Activated T-helper 1 cell treated with Interleukin-2 at 50 U/mL for 16 hours (primary cell): ENCODE measurements at places on chromosomes 12 and 14.

DNA sequence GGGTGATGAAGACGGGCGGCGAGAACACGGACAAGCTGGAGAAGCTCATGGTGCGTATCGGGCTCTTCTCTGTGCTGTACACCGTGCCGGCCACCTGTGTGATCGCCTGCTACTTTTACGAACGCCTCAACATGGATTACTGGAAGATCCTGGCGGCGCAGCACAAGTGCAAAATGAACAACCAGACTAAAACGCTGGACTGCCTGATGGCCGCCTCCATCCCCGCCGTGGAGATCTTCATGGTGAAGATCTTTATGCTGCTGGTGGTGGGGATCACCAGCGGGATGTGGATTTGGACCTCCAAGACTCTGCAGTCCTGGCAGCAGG, 1.9 kb downstream of the FZD10 start:
- no peak for DNase-seq

DNA sequence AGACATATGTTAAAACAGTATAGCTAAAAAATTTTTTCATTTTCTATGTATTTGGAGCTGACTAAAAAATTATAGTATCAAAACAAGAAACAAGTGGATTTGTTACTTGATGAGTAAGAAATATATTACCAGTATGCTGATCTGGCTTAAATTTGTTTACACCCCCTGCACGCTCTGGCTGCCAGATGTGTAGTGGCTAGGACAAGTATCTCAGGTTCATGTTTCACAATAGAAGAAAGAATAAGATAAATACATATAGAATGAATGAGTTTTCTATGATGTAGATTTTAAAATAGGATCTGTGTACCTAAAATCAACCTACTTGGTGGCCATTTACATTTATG, 13.1 kb downstream of the NAA30 start:
- no peak for DNase-seq

GRCh38 chr12:1184402-1184801, 193.4 kb downstream of the ERC1 start:
- no peak for DNase-seq

- DNase-seq: no peak
Observed at GRCh38 chr14:94850309-94851211, 80.6 kb upstream of the GSC start.

GRCh38 chr12:95102916-95103671, 29.7 kb upstream of the NR2C1 start:
- DNase-seq: no peak

DNA sequence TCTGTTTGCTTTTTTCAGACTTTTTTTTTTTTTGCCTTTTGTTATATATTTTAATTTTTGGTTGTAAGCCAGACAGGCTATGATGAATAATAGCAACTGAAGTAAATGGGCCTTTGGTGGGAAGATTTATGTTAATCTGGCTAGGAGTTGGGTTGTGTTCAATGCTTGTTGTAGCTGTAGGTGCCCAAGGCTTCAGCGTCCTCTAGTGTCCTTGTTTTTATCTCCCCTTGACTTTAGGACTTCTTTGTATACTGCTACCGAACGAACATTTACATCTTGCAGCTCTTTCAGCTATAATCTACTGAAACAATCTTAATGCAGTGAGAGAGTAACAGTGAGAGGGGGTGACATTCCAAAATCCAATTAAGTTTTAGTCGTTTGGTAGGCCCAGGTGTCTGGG, 848.4 kb upstream of the FBXO33 start:
- DNase-seq: no peak

DNA sequence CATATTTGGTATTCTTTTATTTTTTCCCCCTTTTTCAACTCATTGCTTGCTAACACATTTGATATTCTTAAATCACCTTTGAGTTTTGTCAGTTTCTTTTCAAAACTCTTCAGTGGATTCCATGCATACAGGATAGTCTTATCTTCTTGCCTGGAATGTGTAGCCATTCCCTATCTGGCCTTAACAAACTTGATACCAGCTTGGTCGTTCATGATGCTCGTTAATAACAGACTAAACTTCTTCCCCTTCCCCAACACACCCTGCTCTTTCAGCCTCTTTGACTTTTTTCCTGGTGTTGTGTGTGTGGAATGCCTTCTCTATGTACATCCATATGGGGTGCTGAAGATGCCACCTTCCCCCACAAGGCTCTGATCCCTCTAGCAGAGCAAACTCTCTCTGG, 17.7 kb upstream of the CALM1 start:
- no peak for DNase-seq

GRCh38 chr12:68813242-68813593, 5.2 kb downstream of the MDM2 start:
- DNase-seq: no peak

- DNase-seq: no peak
Observed at GRCh38 chr14:70254476-70254961, 65.8 kb upstream of the SLC8A3 start.

DNA sequence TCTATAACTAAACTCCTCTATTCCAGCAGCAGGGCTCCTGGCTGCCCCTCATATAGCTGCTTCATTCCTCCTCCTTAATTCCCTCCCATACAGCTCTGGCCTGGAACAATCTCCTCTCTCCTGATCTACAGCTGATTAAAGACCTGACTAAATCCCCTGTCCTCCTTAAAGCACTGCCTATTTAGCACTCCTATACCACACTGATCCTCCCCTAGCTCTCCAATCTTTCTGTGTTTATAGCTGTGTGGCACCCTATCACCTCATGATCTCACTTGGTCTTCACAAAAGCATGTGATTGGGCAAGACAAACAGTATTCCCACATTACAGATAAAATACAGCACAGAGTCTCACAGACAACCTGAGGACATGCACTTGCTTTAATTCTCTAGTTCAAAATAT, 17.4 kb downstream of the FMNL3 start:
- no peak for DNase-seq

GRCh38 chr14:50533806-50534205, 1.4 kb upstream of the MAP4K5 start:
- DNase-seq: no peak

DNA sequence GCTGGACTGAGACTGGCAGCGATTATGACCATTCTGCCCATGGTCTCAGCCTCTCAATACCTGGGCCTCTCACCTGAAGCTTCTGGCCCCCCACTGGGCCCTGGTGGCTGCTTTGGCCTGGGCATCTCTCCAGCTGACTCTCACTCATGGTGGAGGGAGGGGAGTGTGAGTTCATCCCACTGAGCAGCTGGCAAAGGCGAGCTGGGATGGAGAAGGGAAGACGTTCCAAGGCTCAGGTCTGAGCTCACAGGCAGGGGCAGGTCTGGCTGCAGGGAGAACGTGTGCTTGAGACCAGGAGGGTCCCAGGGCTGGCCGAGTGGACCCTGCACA, 103.5 kb downstream of the TMEM121 start:
- DNase-seq: no peak

- no peak for DNase-seq
Observed at GRCh38 chr14:67482231-67483164, 6.0 kb downstream of the TMEM229B start.

GRCh38 chr14:105160776-105161175, 7.8 kb downstream of the JAG2 start:
- DNase-seq: no peak

DNA sequence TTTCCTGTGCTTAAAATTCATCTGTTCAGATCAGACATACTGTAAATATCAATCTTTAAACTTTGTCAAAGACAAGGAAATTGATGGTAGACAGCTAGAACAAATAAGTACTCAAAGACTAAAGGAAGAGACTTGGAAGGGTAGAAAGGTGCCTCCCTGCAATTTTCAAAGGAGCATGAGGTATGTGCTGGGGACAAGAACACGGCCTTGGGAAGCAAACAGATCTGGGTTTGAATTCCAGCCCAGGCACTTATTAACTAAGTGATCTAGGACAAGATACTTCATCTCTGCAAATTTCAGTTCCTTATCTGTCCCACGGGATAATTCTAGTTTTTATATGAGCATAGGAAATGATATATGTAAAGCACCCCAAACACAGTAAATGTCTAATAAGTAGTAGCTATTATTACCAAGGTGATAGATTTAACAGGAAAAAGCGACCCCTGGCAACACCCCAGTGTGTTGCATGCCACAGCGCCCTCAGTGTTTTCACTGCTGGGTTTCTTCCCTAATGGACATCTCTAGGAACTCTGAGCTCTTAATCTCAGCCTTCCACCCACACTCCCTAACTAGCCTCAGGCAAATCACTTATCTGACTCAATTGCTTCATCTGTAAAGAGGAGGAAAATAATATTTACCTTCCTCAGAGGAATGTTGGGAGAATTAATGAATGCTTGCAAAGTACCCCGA, 44.7 kb upstream of the BMP4 start:
- no peak for DNase-seq

DNA sequence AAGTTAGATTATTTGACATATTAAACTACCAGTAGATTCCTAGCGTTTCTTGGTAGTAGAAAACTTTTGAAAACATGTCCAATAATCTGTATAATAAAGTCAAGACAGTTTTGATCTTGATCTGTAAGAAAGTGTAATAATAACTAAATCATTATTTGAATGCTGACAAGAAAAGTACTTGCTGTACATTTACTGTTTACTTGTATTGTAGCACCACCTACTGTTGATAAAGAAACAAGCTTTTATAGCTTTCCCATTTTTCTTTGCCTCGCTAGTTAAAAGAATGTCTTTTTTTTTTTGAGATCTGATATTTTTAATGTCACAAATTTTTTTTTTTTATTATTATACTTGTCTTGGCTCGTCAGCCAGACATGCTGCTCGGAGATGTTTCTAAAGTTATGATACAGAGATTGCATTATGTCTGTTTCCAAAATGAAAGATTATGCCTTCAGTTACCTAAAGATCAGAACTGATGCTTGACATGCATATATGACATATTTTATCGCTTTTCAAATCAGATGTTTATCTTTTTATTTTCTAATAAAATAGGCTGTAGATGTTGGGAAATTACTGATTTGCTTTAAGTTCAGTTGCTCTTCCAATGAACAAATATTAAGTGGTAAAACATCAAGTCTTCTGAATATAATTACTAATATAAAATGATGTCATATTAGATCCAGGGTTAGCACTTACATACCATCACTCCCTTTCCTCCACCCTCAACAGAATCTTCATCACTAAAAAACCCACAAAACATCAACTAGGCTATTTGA, 140.5 kb downstream of the AKAP6 start:
- DNase-seq: no peak

DNA sequence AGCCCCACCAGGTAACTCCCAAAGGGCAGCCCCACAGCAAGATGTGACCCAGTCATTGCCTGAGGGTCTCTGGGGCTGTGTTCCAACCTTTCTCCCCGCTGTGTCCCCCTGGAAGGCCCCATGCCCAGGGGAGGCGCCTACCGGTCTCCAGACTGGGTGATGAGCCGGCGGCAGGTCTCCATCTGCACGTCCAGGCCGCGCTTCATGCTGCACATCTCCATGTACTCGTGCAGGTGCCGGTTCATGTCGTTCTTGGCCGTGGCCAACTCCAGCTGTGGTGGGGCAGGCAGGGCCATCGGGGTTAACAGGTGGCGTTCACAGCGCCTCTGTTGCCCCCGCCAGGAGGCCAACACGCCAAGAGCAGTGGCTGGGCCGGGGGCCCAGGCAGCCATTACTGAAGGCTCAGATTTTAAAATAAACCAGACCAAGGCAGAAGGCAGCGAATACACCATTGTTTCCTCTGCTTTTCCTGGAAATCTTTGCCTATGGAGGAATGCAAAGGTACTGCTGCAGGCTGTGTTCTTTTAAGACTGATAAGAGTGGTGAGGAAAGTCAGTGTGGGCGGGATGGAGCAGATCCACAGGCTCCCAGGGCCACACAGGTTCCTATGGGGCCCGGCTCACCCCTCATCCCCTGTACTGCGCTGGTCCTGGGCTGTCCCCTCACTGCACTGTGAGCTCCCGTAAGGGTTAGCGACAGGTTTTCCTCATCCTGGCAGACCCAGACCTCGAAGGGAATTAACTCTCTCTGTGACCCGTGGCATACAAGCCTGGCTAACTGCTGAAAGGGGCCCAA, 7.3 kb downstream of the GAPDH start:
- no peak for DNase-seq

GRCh38 chr14:90624227-90624626, 192.0 kb downstream of the TTC7B start:
- no peak for DNase-seq

DNA sequence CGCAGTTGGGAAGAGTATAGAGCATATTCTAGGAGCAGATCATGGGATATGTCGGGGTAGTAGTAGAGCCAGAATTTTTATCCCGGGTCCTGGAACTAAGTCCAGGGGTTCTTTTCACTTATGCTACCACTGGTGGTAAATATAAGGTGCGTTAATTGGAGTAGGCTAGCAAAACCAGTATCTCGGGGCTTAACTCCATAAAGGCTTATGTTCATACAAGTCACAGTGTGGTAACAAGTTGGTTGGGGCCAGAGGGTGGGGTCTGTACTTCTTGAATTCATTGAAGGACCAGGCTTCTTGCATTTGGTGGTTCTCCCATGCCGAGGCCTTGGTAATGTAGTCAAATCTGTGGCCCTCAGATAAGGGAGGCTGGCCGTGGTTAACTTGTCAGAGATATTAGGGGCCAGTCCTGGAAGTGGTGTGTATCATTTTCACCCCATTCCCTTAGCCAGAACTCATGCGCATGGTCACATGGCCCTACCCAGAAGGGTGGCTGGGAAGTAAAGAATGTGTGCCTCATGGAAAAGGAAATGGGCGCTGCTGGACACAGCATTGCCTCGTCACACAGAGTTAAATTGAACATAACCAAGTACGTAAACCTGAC, 1.5 kb upstream of the ZNF641 start:
- no peak for DNase-seq

DNA sequence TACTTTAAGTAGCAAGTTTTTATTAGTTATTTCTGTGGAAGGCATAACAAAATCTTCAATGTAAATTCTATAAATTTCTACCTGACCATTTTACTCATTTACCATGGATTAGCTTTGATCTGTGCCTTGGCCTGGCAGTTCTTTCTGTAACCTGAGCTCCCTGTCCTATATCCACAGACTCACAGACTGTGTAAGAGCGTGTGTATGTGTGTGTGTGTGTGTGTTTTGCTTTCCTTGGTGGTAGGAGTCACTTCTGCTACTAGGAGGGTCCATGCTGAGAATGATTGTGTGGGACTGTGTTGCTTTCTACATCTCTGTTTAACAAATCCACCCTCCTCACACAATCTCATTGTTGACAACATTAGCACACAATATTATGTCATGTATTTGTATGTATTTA, 221.2 kb upstream of the PELI2 start:
- no peak for DNase-seq

DNA sequence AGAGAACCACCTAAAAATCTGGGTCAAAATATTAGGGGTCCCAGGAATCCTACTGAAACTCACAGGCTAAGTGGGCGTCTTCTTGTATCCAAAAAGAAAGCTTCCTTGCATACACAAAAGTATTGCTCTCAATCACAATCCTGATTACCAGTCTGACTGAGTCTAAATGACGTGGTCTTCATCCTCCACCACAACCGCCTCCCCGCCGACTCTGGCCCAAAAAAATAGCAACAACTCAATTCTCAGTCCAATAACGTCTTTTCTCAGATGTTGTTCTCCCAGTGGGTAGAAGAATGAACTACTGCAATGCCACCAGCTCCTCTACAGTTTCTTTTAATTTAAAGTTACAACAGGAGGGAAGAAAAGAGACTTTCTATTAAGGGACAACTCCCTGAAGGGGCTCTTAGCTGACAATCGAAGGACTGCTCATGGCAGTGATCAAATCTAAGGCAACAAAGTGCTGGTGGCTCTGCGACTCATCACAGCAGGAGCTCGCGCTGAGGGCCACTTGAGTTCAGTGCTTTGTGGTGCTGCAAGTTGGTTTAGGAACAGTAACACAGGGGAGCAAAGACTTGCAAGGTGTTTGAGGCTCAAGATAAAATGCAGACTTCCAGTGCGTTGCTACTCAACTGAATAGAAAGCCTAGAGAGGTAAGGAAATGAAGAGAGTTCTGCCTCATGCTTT, 394.1 kb downstream of the BCAT1 start:
- no peak for DNase-seq
